Stimulated activated CD4-positive, alpha-beta T cell treated with anti-CD3 and anti-CD28 coated beads, Interleukin-12 subunit alpha, Interleukin-12 subunit beta, amount 100 ng/mL, for 4 hours (primary cell): ENCODE measurements at places on chromosomes 2 and 18.

GRCh38 chr2:158723181-158723838 is 71.8 kb upstream of the DAPL1 start:
- no peak for DNase-seq

DNA sequence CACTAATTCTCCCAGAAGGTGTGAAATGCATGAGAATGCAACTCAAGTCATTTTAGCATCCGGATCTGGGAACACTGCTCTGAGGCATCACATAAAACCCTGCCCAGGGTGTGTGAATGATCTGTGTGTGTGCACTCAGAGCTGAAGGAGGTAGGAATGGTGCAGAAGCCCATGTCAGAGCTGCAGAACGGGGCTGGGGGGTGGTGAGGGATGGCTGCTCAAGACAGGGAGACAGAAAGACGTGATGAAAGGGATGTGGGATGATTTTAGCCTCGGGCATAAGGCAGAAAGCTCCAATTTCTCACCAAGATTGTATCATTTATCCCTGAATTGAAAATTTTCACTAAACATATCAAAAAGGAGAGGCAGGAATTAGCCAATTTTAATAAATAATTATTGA is 369.1 kb downstream of the EIPR1 start:
- no peak for DNase-seq

- DNase-seq = no peak
These were observed 16.7 kb downstream of the BCL11A start for GRCh38 chr2:60536746-60537145.

DNA sequence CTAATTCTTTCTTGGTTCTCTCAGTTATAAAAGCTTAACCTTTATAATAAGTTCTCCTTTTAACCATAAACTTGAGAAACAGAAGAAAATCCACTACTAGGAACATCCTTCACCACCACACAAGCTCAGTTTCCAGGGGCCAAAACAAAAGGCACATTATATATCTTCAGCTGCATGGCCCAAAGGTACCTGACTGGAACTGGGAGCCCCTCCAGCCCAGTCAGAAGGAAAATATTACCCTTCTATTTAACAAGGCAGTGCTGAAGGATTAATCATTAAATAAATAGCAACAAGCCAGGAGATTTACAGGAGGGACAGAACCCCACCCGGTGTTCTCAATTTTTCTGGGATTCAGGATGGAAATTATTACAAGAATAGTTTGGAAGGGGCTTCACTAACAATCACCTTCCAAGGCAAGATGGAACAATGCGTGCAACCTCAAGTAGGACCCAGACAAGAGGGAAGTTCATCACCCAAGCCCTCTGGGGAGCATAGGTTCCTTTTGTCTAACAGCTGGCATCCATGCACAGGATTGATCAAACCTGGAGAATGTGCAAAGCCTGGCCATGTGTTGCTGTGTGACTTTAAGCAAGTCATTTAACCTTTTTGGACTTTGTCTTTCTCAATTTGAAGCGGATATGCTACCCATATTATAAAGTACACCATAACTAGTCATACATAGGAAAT is 159.6 kb upstream of the SETBP1 start:
- no peak for DNase-seq

GRCh38 chr18:63376538-63376937 is 9.5 kb upstream of the KDSR start:
- DNase-seq = no peak

GRCh38 chr18:55900380-55900779 is 312.4 kb upstream of the TCF4 start:
- DNase-seq = no peak

DNA sequence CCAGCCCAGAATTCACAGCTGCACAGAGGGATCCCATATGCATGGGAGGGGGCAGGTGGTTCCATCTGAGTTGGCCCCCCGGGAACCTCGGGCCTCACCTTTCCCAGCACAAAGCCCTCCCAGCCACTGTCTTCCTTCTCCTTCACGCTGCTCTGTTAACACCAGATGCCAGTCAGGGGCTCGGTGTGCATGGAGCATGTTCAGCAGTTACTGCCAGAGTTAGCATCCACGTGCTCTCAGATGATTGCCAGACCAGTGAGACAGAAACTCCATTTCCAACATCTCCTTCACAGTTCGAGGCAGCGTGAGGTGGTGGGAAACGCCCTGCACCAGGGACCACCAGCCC is 101.0 kb downstream of the PTGR3 start:
- DNase-seq = no peak

GRCh38 chr2:119871725-119872124 is 112.0 kb downstream of the PTPN4 start:
- DNase-seq = no peak

DNA sequence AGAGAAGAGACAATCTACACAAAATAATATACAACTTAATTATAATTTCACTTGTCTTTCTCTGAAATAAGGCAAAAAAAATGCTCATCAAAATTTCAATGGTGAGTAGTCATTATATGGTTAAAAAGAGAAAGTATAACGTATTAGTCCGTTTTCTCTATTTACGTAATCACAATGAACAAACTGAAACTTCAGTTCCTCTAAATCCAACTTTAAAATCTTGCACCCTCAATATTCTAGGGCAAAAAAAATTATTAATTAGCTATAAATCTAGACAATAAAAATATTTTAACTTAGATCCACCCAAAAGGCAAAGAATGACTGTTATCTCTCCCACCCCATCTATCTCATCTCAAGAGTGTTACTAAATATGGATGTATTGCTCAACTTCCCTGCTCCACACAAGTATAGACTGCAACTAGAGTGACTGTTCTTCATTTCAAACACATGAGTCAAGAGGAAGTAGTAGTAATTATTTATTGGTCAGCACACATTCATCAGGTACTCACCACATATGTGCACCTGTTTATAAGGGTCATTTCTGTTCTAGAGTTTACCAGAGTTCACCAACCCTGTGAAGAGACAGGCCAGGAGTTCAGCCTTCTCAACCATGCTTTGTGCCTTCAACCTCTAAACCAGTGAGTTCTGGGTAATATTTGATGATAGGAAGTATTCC is 36.4 kb downstream of the STK39 start:
- no peak for DNase-seq

DNA sequence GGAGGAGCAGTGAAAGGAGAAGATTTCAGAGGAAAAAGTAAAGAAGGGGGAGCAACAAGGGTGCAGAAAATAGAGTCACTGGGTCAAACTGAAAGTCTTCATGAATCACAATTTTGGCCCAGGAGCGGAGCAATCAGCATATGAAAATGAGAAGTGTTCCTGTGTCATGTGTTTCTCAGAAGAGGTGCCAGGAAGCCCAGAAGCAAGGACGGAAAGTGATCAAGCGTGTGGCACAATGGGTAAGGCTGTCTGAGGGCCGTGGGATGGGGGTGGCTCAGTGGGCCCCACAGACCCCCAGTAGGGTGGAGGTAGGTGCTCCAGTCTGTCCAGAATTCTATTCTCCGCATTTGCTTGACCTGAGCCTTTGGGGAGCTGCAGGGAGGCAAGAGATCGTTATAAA is 44.2 kb downstream of the SP140 start:
- DNase-seq = no peak

DNA sequence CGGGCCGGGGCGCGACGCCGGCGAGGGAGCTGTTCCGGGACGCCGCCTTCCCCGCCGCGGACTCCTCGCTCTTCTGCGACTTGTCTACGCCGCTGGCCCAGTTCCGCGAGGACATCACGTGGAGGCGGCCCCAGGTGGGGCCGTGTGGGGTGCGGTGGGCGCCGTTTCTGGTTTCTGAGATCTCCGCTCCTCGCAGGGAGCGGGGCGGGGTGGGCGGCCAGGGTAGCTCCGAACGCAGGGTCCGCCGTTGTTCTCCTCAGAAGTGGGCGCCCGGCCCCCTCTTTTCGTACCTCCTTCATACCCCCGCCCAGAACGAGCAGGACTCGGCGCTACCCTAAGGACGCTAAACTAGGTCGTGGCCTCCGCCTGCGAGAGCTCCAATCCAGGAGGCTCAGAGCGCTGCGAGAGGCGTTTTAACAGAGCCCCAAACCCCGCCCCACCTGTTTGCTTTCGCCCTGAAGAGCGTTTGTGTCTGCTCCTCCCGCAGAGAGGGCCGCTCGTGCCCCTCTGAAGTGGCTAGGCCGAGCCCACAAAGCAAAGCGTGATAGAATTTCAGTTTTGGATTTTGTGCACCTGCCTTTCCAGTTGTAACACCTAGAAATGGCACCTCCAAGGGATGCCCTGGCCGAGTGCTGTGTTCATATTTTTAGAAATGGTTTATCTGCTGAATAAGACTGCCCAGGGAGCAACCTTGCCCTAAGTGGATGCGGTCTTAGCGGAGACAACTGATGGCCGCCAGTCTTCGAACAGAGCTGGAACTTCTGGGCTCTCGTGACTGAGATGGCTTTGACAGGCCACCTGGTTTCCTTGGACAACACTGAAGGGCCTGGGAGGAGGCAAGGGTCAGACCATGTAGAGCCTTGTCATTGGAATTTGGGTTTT is 626 bp downstream of the CAPN10 start:
- DNase-seq = peak; percentile 45

GRCh38 chr18:76991021-76991688 is 141.4 kb downstream of the MBP start:
- DNase-seq = no peak

DNA sequence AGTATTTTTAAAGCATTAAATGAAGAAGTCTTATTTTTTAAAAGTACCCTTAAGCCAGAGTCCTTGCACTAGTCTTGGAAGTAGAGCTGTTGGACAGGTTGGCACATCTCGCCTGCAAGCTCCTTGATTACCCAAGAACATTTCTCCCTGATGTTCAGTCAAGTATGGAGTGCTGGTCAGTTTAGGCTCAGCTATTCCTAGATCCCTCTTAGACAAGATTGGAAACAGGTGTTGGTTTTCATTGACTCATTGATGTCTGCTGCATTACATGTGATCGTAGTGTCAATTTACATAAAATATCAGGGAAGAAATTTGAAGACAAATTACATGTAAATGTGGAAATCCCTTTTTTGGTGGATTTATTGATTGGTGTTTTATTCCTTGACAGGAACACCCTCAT is 170.4 kb downstream of the ZNF407 start:
- no peak for DNase-seq

DNA sequence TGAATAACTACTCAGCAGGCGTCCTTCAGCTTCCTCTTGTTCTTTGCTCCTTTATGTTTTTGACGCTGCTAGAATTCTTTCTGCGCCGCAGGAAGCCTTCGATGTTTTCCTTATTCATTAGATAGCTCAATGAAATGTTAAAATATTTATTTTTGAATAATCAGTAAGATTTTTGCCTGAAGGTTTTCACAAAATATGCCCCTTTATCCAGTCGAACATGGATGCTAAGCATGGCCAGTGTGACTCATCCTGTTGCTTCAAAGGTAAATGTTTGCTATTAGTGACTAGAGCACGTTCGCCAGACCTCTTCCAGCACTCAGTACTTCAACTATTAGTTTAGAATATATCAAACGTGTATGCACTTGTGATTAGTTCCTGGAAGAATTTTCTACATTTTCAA is 7.6 kb upstream of the MEIS1 start:
- no peak for DNase-seq

DNA sequence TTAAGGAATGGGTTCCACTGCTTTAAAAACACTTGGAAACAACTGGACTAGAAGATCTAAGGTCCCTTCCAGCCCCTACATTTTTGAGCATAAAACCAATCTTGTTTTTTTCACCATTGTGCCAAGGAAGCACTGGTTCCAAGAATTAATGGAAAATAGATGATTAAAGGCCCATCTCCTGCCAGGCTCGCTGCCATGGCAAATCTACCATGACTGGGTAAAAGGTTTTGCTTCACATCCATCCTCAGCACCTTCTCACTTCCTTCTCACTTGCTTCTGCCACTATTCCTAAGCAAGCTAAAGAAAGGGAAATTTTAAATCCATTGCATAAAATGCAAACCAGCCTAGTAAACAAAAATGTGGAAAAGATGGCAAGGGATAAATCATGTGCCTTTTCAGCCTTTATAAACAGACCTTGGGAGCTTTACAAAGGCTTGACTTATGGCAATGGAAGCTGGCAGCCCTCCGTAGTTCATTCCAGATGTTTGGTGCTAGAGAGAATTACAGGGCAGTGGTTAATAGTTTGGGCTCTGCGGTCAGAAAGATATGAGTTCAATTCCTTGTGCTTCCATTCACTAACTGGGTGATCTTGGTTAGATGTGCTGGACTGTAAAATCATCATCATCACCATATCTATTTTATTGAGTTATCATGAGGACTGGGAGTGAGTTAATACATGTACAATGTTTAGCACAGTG is 27.0 kb upstream of the ST3GAL5 start:
- no peak for DNase-seq

GRCh38 chr2:52539026-52539970 is 1228.3 kb upstream of the CHAC2 start:
- DNase-seq = no peak

- no peak for DNase-seq
These were observed 63.0 kb downstream of the ADNP2 start for GRCh38 chr18:80172056-80172455.

DNA sequence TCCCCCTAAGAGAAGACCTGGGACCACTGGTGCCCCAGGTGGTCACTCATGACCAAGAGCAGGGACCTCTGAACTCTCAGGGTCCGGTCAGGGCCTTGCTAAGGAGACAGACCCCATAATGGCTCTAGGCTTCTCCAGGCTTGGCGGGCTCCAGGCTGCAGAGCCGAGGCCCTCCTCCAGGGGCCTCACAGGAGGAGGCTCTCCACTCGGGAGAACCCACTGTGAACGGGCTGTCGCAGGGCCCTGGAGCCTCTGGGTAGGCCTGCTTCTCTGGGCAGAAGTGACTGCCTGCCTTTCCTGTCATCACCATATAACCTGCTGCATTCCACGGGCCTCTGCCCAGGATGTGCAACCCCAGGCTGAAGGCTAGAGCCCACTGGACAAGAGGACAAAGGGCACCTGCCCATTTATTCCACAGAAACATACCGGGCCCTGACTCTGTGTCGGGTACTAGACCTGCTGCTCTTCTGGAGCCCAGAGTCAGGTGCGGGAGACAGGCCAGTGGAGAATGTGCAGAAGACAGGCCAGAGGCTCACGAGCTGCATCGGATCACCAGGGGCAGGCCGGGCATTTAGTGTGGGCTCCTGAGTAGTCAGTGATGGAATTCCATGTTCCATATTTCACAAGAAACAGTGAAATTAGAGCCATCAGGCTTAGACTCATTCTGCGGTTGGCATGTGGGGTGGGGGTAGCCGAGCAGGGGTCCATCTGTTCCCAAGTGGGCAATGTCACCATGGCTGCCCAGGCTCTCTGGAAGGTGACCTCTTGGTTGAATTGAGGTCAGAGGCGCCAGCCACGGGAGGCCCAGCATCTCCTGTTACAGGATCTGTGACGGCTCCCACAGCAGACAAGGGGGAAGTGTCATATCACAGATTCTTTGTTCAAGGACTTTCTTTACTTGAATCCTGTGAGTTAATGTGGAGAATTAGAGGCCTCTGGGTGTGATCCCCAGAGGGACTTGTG is 220.8 kb downstream of the SH3RF3 start:
- DNase-seq = no peak

DNA sequence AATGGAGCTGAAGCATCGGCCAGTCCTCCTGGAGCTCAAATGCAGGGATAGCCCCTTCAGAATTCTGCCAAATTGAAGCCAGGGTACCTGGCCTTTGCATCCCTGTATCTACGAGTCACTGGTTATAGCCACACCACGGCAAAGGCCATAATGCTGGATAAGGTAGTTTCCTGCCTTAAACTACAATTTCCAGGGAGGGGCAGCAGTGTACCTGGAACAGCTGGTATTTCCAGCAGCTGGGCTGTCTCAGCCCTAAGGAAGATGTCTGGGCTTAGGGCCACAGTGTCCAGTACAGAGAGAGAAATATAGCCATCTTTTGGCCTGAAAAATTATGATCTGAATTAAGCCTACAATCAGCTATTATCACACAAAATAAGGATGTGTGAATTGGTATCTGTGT is 180.3 kb downstream of the GCA start:
- DNase-seq = no peak
